ENCODE measurements at places on chromosomes 4 and X.

GRCh38 chr4:74190919-74191397 is 33.0 kb downstream of the MTHFD2L start:
- DNase-seq: no peak

DNA sequence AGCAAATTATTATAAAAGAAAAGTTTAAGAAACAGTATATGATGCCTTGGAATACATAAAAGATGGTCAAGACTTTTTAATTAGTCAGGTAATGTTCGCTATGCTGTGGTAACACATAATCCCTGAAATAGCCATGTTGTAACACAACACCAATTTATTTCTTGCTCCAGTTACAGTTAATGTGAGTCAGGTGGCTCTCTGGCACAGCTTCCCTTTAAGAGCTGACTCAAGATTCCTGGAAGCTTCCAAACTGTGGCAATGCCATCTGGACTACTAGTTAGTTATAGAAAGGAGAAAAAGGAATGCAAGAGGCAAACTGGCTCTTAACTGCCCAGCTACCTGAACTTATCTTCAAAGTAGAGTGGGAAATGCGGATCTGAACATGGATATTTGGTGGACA is 210.5 kb downstream of the CHM start:
- DNase-seq: no peak

DNA sequence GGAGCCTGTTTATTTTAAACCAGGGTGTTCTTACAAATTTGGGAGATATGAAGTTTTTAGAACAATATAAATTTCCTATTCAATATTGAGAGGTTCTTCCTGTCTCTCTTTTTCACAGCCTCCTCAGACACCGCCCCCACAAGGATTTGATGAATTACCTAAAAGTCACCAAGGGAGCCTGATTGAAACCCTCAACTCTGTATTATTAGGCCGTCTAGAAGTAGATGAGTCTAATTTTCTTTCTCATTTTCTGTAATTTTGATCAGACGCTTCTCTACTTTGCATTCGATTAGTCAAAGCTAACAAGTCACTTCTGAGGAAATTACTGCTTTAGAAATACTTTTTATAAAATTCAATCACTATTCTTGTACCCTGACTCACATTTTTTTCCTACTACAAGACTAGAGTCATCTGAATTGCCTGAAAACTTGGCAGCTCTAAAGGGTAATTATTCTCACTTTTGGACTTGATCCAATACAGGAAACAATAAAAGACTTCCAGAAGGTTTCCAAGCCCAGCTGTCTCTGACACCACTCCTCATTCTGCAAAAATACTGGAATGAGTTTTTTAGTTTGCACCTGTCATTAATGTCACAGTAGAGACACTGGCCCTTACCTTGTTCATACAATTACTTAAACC is 111.2 kb downstream of the ELOVL6 start:
- DNase-seq: no peak

- no peak for DNase-seq
Measured at GRCh38 chr4:41619161-41619560, 81.2 kb downstream of the LIMCH1 start.

DNA sequence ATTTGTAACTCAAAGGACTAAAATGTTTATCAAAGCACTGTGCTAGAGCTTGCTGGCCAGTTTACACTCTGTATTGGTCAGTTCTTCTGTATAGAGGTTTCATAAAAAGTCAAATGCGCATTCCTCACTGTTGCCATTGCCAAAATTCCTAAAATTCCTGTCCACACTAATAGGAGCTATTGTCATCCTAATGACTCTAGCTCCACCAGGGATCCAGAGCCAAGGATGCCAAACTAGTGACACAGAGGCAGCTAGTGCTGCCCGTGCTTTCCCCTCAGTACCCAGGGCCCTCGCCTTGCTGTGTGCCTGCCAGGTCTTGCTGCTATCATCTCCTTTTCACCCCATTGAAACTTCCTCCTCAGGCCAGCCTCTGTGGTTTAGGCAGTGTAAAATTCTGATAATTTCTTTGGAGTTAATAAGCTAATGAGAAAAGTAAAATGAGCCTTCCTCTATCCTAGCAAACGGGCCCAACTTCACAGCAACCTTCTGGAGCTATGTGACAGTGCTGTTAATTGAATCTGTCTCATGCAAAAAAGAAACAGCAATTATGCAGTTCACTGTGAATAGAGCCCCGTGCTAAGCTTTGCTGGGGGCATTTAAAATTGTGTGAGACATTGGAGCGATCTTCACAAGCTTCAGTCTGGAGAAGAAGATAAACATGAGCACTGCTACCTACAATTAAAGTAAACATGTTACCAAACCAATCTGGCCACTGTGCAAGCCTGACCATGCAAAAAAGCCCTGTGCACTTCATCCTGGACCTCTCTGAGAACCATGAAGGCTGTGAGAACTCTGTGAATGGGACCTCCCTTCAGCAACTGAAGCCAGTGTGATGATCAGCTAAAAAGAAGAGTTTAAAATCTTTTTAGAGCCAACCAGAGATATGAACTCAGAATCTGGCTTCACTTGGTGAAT is 43.1 kb upstream of the FGF2 start:
- DNase-seq: no peak

DNA sequence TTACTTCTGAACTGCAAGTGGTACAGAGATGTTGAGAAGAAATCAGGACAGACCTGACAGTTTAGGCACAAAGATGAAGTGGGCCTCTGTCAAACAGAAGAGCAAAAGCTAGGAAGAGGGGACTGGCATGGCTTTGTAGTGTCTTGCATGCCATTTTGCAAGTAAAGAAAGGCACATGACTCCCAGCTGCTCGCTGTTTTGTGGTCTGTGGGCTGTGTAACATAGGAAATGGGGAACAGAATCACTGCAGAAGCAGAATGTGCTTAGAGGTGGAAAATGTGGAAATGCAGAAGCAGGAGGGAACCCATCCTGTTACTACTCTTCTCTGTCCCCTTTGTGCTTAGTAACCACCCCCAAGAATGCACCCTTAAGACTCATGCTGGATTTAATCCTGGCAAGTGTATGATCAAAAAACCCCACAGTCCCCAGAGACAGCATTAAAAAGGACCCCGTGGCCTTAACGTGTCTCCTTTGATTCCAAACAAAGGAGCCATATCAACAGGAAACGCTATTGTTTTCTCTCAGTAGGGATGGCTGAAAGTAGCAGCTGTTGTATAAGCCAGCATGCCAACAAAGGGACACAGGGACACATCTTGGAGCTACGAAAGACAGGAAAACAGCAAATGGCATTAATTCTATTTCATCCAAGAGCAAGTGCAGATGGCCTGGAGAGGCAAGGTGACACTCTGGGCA is 177.6 kb upstream of the GLRA2 start:
- no peak for DNase-seq

GRCh38 chrX:120671963-120672362 is 42.1 kb upstream of the C1GALT1C1 start:
- no peak for DNase-seq

- no peak for DNase-seq
Measured at GRCh38 chrX:38312436-38312835, 14.9 kb downstream of the RPGR start.

DNA sequence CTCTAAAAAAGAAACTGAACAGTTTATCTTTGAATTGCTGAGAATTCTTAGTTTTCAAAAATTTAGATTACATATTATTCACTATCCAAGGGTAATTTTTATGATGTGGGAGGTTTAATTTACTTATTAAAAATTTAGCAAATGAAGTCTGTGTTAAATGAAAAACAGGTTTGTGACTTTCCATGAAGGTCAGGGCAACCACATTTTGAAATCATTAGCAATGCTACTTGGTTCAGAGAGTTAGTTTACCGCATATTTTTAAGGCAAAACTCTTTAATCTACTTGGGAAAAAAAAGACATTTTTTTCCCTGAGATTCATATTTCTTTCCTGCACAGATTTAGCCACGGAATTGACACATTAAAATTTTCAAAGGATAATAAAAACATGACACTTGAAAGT is 37.3 kb upstream of the PRSS12 start:
- no peak for DNase-seq

- no peak for DNase-seq
Measured at GRCh38 chr4:182729516-182729915, 187.7 kb downstream of the DCTD start.

GRCh38 chrX:11461201-11462001 is 168.2 kb downstream of the AMELX start:
- DNase-seq: no peak

- no peak for DNase-seq
Measured at GRCh38 chr4:85733798-85734197, 258.8 kb downstream of the ARHGAP24 start.

DNA sequence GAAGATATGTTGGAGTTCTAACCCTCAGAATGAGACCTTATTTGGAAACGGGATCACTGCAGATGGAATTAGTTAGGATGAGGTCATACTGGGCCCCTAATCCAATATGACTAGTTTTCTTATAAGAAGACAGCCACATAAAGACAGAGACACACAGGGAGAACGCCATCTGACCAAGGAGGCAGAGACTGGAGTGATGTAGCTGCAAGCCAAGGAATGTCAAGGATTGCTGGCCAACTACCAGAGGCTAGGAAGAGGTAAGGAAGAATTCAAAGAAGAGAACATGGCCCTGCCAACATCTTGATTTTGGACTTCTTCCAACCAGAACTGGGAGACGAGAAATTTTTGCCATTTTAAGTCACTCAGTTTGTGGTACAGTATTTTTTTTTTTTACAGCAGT is 152.8 kb upstream of the DIPK2B start:
- DNase-seq: no peak

GRCh38 chr4:145843639-145844038 is 95.0 kb downstream of the ZNF827 start:
- DNase-seq: no peak

All from activated naive CD4-positive, alpha-beta T cell (primary cell).